ENCODE measurements at places on chromosomes 4 and X.

- DNase-seq, result no peak
Measured at GRCh38 chr4:35520059-35520458, 724.3 kb downstream of the ARAP2 start.

DNA sequence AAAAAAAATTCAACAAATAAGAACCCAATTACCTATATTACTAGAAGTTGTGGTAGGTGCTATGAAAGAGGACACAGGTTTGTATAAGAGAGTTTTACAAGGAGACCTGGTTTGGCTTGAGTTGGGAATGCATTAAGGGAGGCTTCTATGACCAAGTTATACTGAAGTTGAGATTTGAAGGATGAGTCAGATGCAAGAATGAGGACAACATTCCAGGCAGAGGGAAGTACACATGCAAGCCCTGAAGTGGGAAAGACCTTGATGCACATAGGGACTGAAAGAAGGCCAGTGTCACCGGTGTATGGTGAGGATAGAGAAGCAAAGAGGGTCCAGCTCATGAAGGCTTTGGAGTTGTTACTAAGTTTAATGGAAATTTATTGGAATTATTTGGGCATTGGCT, 52.2 kb downstream of the ANK2 start:
- no peak for DNase-seq

- DNase-seq, result no peak
Measured at GRCh38 chr4:59770601-59771264, 1429.4 kb upstream of the ADGRL3 start.

DNA sequence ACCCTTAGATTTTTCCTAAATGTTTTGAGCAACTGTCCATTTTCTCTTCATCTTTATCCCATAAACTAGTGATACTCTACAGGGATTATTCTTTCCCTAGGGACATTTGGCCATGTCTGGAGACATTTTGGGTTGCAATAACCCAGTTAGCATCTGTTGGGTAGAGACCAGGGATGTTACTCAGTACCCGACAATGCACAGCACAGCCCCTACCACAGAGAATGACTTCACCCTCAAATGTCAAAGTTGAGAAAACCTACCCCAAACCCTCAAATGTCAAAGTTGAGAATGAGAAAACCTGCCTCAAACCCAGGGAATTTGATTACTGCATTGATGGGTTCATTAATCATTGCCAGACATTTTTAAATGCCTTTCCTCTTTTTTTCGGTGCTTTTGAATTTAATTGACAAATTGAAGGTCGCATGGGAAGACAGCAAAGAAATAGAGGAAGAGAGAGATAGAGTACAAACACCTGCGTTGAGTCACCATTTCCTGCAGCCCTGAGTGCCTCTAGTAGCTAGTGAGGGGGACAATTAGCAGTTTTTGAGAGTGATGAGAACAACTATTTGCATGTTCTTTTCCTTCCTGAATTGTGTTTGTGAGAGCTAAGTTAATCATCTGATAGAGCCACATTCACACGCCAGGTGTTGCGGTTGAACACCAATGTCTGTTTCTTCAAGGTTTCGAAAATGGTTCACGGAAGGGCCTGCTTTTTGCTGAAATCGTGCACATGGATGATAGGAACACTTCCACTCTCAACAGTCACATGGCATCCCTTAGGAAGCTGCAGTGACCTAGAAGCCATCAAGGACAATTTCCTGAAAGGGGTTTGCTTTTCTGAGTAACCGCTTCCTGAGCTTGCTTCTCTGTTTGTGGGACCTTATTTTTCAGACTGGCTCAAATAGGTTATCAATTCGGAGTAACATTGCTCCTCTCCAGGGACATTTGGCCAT, 203.9 kb upstream of the VCX3A start:
- DNase-seq, result no peak

- DNase-seq, result no peak
Measured at GRCh38 chrX:140697618-140698017, 11.9 kb upstream of the LINC00632 start.

- no peak for DNase-seq
Measured at GRCh38 chr4:165991325-165992180, 118.5 kb downstream of the TLL1 start.

DNA sequence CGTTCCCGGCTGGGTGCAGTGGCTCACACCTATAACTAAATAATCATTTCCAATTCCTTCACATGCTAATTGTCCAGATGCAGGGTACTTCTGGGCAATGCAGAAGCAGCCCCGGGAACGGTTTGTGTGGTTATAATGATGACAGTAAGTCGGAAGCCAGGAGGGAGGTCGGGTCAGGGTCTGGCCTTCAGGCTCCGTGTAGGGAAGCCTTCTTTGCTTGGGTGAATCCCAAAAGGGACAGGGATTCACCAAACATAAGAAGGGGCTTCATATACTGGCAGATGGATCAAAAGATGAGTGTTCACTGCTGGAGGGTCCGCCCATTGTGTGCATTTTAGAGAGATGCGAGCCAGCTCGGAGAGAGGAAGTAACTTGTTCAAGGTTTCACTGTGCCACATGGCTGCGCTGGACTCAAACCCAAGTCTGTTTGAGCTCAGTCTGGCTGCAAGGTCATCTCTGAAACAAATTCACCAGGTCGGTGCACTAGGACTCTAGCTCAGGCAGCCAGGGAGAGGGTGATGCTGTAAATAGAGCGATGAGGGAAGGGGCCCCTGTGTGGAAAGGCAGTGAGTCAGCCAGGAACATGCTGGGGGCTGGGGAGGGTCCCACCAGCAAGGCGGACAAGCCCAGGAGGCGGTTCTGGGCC, 4.8 kb upstream of the KIAA0232 start:
- DNase-seq, result no peak

- no peak for DNase-seq
Measured at GRCh38 chr4:17781300-17782287, at the start of gene FAM184B. Gene FAM184B, minus strand, starts transcription at chr4:17781621. Its CDS starts 322 bp downstream, at chr4:17781299.

DNA sequence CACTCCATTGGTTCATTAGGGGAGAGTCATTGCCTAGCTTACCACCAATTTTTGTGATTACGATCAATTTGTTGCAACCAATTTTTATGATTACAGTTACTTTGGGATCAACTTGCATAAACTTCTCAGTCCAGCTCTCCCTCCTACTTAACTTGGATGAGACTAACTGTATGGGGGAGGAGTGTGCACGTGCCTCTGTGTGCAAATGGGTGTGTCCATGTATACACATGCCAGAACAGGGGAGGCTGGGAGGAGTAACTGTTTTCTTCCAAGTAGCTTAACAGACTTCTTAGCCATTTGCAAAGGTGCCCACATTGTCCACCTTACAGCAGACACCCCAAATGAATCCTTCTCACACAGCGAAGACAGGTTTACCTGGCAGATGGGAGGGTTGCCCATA, 117.7 kb upstream of the VCX3B start:
- no peak for DNase-seq

- DNase-seq, result no peak
Measured at GRCh38 chrX:107978071-107978470, 4.1 kb downstream of the TEX13B start.

DNA sequence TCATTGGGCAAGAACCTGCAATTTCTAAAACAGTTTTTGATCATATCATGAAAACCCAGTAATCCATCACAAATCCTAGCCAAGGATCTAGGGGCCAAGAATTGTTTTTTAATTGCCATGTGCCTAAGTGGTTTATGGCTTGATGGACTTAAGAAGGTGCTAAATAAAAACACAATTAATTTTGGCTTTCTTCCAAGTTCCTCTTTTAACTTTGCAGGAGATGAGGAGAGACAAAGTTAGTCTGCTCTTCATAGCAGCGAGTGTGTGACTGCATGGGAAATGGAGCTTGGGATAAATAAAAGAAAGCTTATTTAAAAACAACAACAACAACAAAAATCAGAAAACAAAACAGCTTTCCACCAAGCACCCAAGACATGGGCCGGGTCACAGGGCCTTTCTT, 41.4 kb downstream of the ARHGEF9 start:
- no peak for DNase-seq

DNA sequence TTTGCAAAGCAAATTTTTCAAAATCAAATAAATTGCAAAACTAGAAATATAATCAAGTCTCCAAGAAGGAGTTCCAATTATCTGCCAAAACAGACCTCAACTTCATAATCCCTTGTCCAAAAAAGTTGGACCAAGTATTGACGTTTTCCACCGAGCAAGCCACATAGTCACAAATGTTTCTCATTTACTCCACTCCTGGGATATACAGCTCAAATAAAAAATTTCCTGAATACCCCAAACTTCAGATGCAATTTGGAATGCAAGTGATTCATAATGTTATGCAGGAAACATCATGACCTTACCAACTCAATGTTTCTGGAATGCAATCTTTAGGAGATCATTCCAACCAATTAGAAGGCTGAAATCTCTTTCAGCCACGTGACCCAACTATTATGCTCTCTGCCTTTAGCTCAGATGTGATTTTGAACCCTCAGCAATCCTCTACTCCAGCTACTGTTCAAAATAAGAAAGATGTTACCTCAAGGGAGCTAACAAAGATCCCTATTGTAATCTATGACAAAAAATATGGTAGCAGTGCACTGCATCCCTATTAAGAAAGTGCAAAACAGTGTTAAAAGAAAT, 72.4 kb downstream of the PRDM5 start:
- DNase-seq, result no peak

GRCh38 chr4:827209-828081, 1.5 kb upstream of the CPLX1 start:
- no peak for DNase-seq

- no peak for DNase-seq
Measured at GRCh38 chr4:28462766-28463700, 1602.4 kb downstream of the STIM2 start.

DNA sequence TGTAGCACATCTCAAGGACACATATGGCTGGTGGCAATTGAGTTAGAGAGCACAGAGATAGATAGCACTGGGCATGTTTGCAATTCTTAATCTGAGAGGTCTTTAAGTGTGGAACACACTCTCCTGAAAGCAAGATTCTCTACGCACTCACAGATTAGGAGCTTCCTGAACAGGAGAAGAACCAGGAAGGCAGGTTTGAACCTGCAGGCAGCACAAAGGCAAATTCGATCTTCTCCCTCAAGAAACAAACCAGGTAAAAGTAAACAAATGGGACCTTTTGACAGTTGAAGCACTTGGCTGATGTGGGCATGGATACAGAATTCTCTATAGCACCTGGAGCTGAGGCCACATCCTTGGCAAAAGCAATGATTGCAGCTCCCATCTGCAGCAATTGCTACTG, 24.3 kb downstream of the HS3ST1 start:
- no peak for DNase-seq

GRCh38 chr4:11824566-11824965, 395.9 kb upstream of the HS3ST1 start:
- DNase-seq, result no peak

DNA sequence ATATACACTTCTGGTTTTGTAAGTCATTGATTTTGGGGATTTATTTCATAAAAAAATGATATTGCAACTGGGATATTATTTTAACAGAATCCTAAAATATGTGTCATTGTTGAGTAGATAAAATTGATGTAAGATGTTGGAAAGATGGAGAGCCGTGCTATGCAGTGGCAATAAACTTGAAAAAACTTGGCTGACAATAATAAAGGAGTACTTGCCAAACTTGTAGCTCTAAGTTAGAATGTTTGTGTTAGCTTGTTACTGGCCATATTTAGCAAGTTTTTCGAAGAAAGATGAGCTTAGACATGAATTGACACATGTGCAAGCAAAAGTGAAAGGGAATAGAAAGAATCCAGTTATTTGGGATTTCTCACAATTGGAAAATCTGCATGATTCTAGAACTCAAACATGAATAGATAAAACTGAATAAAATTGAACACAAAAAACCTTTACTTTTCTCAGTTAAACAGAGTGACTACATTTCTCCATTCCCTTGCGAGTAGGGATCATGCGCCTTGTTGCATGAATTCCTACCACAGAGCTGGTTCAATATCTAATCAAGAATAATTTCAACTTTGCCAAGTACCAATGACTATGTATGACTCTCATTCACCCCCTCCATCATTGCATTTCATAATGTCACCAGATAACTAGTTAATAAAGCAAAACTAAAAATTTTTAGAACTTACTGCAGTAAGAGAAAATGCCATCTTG, 327.8 kb downstream of the CAMK2D start:
- DNase-seq, result no peak

- DNase-seq, result no peak
Measured at GRCh38 chr4:170425521-170426143, 335.9 kb upstream of the AADAT start.

DNA sequence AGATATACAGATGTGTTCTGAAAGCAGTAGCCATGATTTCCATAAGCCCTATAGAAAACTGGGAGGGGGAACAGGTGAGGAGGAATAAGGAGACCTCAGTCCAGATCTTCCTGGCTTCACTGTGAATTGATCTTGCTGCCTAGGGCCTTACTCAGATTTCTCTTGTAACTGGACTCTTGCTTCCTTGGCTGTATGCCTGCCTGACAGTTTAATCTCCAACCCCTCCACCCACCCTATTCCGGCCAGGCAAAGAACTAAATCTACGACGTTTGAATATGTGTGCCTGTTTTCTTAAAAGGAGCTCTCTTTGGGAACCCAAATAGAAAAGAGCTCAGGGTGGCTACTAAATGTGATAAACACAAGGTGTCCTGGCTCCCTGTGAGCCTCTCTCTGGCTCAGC, 173.0 kb downstream of the GPC3 start:
- no peak for DNase-seq

DNA sequence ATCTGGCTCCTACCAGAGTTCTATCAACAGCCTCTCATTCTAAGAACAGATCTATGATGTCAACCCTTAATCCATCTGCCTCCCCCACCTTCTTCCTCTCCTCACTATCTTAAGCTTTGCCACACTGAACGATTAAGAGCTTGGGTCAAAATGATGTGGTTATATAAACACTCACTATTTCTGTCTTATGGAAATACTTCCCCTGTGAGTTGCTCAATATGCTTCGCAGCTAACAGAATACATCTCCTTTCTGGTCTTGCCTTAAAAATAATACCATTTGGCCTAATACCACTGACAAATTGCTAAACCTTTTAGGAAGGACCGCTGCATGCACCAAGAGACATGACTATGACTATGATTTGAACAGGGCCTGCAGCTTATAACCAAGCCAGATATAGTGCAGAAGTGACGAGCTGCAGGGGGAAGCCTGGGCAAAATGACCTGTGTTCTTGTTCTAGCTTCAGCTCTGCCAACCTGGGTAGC, 130.9 kb downstream of the RNF150 start:
- no peak for DNase-seq

- no peak for DNase-seq
Measured at GRCh38 chr4:173682609-173683008, 152.6 kb upstream of the HAND2 start.

- no peak for DNase-seq
Measured at GRCh38 chr4:86442881-86443280, 83.0 kb upstream of the MAPK10 start.

GRCh38 chr4:149781150-149781549, 34.5 kb downstream of the IQCM start:
- DNase-seq, result no peak
